ENCODE measurements at places on chromosomes 11 and 22. TPM values are rescaled to one million over a fixed set of nuclear protein-coding genes. Genes with fewer than 3 reads are reported as not detected.

MOGAT2 gene
- total RNA-seq, result not detected

IL17REL gene
- not detected for total RNA-seq

SLCO2B1 gene
- total RNA-seq, result 4.2 TPM

TFIP11 gene
- total RNA-seq, result 22.4 TPM

OR52I1 gene
- total RNA-seq, result not detected

MAML2 gene
- 2.4 TPM for total RNA-seq
